ENCODE measurements at places on chromosomes 1 and 21.
A peak's percentile ranks its signal among the peaks of the same experiment; 100 is the strongest.

GRCh38 chr1:82125866-82126265, 325.1 kb downstream of the ADGRL2 start:
- DNase-seq = no peak

- no peak for DNase-seq
These were observed 126.6 kb upstream of the CAMK1G start for GRCh38 chr1:209456878-209457277.

DNA sequence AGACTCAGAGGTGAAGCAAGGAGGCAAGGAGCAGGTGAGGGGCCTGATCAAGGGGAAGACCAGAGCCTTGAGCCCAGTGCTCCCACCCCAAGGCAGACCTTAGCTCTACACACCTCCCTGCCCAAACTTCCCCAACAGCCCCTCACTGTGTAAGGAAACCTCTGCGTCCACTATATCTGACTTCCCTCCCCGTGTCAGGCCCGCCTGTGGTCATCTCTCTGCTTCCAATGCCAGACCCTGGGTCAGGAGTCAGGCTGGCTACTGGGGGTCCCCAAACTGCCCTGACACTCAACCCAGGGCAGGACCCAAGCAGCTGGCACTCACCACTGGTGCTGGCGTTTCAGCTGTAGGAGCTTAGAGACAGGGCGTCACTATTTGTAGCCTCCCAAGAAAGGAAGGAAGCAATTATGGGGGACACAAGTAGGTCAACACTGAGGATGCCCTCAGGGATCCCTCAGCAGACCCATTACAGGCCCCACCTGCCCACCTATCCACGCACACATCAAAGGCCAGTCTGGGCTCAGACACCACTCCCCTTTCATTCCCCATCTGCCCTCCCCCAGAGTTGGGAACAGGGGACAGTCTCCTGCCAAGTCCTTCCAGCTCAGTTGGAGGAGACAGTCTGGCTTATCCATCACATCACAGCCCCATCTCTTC, 811 bp upstream of the S100A3 start:
- peak; percentile 5 for DNase-seq

- peak; percentile 17 for DNase-seq
These were observed 47.4 kb upstream of the OSBPL9 start for GRCh38 chr1:51569284-51570062.

DNA sequence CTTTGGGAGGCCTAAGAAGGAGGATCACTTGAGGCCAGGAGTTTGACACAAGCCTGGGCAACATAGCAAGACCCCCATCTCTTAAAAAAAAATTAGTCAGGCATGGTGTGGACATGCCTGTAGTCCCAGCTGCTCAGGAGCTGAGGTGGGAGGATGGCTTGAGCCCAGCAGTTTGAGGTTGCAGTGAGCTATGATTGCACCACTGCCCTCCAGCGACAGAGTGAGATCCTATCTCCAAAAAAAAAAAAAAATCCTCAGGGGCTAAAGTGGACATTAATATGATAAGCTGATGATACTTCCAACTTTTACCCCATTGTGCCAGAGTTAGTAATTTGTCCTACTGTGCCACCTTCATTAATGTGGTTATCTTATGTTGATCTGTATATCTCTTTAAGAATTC, 327.8 kb upstream of the FMN2 start:
- DNase-seq = no peak

- DNase-seq = no peak
These were observed 52.6 kb upstream of the PDC start for GRCh38 chr1:186513526-186513925.

GRCh38 chr1:51519865-51520699, 1.0 kb upstream of the EPS15 start:
- no peak for DNase-seq

DNA sequence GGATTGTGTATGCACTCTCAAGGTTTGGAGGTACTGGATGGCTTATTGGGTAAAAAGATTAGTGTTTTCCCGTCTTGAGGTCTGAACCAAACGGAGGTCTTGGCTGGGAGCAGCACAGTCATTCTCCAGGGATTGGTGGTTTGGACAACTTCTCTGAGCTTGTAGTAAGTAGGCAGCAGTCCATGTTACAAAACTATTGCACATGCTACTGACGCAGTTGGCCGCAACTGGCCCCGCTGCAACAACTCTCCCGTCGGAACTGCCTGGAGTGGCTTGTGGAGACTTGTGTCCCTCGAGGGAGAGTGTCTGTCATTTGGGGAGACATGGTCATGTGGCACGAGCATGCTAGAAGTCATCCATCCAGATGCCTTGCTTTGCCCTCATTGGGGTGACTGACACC, 276.0 kb downstream of the TM2D1 start:
- DNase-seq = peak; percentile 37

DNA sequence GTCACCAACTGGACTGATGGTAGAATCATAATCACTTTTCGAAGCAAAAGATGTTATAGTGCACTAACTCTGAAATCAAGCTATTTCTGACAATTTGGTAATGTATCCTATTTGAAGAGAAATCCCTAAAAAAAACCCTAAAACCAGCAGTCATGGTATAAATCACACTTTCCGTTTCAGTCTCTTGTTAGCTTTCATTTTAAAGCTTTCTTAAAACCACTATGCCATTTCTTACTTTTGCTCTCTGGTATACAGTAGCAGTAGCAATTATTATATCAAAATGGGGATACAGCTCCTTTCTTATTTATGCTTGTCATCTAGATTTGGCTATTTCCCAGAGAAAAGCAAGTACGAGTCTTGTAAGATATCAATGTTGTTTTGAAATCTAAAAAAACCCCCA, 323.3 kb downstream of the KCTD3 start:
- DNase-seq = no peak

DNA sequence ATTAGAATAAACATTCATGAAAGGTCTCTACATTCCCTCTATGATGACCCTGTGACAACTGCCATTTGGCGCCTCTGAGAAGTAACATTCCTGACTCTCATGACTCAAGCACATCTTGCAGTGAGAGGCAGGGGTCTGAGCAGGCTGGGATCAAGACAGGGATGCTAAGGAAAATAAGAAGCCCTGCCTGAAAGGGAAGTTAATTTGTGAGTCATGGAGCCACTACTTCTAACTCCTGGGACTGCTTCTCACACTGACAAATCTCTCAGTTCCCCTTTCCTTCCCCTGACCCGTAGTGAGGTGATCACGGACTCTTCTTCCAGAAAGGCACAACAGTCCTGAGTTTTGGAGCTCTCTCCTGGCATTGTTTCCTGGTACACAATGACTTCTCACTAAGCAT, 231.9 kb downstream of the TNR start:
- no peak for DNase-seq

DNA sequence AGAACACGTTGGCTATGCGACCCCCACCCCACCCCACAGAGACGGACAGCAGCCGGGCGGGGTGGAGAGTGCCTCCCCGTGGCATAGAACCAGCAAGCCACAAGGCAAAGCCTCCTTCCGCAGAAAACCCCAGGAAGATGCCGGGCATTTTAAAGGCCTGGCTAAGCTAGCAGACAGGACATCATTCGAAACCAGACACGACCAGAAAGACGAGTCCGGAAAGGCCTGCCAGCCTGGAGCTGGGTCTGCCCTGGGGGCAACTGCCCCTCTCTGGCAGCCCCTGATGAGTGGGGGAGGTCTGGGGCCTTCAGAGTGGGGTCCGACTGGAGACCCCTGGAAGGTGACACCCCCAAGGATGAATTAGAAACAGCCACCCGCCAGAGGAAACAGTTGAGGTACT, 8.5 kb downstream of the FTCD start:
- DNase-seq = no peak

DNA sequence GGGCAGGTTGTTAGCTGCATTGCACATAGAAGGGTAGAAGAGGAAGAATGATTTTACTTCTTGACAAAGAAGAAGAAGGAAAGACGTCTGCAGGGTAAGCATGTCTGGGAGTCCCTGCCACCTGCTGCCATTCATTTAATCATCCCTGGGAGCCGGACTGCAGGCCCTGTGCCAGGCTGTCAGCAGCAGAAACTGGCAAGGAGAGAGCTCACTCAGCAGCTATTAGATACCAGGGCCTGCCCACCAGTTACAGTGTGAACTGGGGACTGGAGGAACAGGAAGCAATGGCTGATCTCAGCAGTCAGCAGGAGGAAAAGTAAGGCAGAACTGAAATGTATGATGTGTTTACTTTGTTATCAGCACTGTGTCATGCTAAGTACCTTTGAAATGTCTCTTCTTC, 75.7 kb upstream of the C1orf87 start:
- peak; percentile 57 for DNase-seq

DNA sequence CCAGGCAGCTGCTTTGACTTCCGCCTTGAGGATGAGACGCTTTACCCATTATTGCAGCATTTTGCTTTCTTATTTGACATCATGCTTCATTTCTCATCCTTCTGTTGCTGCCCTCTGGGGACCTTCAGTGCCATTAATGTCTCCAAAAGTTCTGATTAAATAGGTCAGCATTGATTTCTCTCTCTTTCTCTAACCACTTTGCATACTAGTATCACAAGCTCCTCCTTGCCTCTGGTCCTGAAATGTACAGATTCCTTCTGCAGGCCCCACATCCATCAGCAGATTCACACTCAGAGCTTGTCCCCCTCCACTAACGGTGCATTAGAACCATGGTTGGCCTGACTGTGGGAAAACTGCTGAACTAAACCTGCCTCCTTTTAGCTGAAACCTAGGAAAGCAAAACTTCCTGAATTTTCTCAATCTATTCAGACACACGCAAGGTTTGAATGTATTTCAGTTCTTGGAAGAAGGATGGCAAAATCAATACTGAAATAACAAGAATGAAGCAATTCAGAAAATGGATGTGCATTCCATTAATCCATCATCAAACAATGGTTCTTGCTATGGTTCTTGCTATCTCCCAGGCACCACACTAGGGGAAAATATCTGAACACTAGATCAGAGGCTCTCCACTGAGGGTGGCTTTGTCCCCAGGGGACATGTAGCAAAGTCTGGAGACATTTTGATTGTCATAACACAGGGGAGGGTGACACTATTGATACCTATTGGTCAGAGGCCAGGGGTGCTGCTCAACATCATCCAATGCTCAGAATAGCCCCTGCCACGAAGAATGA, 154.5 kb downstream of the PCP4 start:
- no peak for DNase-seq

- no peak for DNase-seq
These were observed 57.1 kb upstream of the MACF1 start for GRCh38 chr1:39147099-39148025.

DNA sequence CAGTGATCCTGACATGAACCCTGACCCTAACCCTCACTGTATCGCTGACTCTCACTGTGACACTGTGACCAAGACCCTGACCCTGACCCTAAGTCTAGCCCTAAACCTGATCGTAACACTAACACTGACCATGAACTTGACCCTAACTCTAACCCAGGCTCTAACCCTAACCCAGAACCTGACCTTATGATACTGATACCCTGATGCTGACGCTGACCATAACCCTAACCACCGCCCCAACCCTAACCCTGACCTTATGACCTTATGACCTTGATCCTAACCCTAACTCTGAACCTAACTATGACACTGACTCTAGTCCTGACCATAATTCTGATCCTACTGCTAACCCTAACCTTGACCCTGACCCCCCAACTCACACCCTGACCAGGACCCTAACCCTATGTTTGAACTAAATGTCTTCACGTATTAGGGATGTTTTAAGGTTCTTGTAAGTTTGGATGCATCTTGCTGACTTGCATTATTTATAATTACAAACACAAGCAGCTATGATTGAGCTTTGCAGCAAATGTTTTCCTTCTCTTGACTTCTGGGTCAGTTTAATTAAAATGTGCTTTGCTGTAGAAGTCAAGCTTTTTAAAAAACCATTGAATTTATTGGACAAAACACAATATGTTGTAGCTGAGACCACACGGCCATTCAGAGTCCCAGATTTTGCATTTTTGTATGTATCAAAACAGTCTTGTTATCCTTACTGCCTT, 23.9 kb upstream of the PRSS38 start:
- DNase-seq = no peak

- no peak for DNase-seq
These were observed 591.8 kb downstream of the ADGRL2 start for GRCh38 chr1:82392513-82392912.

DNA sequence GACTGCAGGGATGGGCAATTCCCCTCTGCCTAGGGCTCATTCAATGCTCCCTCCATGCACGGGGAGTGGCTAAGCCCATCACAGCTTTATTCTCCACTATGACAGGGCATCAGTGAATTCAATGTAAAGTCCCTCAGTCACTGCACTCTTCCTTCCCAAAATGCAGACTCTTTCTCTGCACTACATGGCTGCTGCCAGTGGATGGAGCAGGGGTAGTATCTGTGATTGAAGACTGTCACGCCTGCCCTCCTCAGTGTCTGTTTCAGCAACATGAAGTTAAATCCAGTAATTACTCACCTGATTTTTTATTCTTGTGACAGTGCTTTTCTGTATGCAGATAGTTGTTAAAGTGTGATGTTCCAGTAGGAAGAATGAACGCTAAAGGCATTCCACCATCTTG, 1323.2 kb downstream of the AMY1C start:
- DNase-seq = no peak

GRCh38 chr1:239718571-239718970, 332.2 kb downstream of the CHRM3 start:
- no peak for DNase-seq

GRCh38 chr1:201486187-201486586, 17.2 kb upstream of the PHLDA3 start:
- DNase-seq = no peak

DNA sequence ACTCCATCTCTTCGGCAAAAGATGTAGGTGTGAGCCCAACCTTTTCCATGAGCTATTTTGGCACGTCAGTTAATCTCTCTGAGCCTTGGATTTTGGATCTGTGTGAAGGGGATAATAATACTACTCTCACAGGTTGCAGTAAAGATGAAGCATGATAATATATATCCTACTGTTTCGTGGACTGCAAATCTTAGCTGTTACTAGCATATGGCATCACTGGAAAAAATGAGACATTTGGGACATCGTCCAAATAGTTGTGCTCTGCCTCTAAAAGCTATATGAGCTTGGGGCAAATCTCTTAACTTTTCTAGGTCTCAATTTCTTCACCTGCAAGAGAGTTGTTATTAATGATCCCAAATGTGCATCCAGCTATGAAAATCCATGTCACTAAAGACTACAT, 147.4 kb upstream of the ZRANB2 start:
- no peak for DNase-seq
